ENCODE measurements at places on chromosomes 12 and 14.

GRCh38 chr12:43306066-43306465, 245.9 kb downstream of the ADAMTS20 start:
- DNase-seq = no peak

- DNase-seq = peak; percentile 3
These were observed 159.8 kb downstream of the CACNA1C start for GRCh38 chr12:2212537-2212936.

- DNase-seq = no peak
These were observed 6.3 kb downstream of the KRT1 start for GRCh38 chr12:52673713-52674432.

DNA sequence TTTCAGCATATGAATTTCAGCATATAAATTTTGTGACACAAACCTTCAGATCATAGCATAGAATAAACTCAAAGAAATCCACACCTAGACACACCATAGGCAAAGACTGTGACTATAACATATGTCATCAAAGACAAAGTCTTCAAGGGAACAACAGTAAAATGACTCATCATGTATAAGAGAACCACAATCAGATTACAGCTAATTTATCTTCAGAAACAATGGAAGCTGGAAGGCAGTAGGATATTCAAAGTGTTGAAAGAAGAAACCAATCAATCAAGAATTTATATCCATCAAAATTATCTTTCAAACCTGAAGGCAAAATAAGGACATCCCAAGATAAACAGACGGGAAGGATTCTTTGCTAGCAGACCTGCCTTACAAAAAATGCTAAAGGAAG, 29.0 kb downstream of the DLK1 start:
- DNase-seq = no peak

DNA sequence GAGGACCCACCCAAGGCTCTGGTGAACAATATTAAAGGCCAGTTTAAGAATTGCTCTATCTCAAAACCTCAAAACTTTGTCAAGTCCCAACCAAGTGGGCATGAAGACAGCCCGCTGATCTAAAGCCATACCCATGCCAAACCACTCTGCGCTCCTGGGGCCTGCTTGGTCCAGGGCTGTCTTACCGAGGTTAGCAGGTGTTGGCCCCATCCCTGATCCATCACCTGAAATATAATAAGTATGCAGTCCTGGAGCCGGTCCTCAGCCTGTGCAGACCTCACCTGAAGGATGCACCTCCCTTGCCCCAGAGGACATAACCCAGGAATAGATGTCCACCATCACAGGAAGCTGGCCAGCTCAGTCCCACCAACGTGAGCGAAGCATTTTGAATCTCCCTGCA, 198.3 kb upstream of the FKBP4 start:
- DNase-seq = no peak

- no peak for DNase-seq
These were observed 21.8 kb upstream of the GXYLT1 start for GRCh38 chr12:42166501-42166900.

DNA sequence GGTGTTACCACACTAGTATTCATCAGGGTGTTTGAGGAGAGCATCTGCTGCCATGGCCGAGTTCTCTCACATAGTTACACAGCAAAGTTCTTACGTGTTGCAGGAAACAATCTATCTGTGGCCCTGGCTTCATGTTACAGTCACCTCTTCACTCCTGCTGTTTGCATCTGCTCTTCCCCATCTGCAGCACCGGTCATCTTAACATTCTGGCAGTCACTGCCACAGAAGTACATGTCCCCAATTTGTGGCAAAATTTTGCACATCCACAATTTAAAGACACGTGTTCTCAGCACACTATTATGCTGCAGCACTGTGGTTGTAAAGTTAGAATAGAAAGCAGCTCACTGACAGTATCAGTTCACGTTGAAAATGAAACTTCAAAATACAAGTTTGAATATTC, 23.2 kb downstream of the MAPK1IP1L start:
- no peak for DNase-seq

DNA sequence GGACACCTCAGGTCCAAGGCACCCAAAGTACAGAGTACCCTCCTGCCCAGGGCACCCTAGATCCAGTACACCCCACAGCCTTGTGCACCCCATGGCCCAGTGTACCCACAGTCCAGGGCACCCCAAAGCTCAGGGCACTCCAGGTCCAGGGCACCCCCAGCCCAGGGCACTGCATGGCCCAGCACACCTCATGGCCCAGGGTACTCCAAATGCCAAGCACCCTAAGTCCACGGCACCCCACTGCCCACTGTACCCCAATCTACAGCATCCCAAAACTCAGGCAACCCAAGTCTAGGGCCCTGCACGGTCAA, 6.0 kb downstream of the JAG2 start:
- DNase-seq = no peak

DNA sequence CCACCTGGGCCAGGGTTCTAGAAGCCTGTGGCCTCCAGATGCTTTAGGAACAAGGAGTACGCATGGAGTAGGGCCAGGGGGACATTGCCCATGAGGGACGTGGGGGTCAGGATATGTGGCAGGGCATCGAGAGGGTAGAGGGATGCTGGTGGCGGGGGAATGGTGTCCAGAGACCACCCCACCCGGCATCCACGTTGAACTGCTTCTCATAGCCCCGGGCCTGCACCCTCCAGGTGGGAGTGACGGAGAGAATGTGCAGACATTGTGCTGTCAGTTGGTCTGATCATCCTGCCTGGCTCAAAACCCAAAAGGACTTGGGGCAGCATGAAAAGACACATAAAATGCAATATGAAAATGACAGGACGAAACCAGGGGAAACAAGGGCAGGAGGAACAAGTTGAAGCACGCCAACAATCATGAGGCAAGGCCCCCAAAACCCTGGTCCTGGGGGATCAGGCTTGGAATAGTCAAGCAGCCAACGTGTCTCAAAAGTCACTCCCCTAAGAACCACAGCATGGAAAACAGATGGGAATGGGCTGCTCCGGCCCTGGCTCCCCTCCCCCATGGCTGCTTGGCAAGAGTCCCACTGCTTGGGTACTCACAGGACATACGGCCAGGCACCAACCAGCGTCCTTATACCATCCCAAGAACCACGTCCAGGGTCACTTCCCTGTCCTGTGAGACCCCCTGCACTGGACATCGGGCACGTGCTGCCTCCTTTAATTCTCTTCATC, 117.9 kb downstream of the DICER1 start:
- DNase-seq = peak; percentile 35

DNA sequence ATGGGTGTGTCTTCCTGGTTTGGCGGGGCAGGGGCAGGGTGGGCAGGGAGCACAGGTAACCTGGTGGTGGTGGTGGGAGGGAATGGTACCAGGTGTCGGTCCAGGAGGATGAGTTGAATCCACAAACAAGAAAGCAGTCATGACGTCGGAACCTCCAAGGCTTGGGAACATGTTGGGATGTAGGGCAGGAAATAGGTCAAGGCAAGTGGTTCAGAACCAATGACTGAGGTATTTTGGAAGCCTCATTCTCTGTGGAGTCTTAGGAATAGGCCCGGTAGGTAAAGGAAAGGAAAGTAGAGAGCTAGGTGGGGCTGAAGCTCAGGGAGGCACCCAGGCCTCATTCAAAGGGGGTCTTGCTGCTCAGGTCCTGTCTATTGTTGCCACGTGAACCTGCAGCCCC, 39.1 kb upstream of the TMED10 start:
- no peak for DNase-seq

DNA sequence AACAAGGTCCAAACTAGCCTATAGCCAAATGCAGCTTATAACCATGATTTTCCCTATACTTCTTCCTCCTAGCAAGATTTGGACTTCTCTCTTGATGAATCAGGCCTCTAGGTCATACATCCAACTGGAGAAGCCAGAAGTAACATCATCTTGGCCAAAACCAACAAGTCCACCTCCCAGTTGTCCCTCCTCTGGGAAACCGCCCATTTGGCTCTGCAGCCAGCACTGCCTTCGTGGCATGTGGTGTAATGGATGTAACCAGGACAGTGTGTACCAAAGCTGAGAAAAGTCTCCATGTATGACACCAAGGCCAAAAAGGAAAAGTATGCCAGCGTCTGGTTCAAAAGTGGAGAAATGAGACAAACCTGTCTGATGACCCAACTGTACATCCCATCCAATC, 59.3 kb upstream of the VASH1 start:
- DNase-seq = peak; percentile 97

GRCh38 chr14:37145395-37145794, 27.0 kb downstream of the SLC25A21 start:
- DNase-seq = no peak

DNA sequence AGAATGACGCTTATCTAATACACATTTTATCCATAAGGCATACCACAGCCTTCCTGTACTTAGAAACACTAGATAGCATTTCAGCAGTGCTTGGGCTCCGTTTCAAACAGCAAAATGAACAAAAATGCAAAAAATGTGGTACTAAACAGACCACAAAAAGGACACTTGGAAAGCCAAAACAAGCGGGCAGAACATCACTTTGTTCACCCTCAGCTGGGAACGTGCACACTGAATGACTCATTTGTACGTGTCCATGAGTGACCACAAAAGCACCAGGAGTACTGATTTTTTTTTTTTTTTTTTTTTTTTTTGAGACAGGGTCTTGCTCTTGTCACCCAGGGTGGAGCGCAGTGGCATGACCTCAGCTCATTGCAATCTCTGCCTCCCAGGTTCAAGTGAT, 8.9 kb upstream of the FOXN3 start:
- DNase-seq = no peak

GRCh38 chr14:56059054-56059453, 59.2 kb upstream of the PELI2 start:
- DNase-seq = no peak

DNA sequence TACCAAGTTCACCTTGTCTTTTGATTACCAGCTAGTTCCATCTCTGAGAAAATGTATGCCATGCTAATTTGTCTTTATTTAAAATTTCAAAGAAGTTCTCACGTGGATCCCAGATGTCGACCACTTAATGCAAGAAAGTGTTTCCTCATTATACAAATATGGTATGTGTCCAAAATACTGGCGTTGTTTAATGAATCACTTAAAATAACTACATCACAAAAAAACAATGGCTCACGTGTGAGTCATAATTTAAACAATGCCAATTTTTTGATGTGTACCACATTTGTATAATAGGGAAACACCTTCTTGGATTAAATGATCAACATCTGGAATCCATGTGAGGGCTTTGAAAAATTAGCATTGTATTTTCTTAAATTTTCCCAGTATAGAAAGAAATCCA, 40.8 kb downstream of the DBX2 start:
- DNase-seq = no peak

GRCh38 chr12:22409377-22410164, 75.1 kb upstream of the ST8SIA1 start:
- DNase-seq = no peak

DNA sequence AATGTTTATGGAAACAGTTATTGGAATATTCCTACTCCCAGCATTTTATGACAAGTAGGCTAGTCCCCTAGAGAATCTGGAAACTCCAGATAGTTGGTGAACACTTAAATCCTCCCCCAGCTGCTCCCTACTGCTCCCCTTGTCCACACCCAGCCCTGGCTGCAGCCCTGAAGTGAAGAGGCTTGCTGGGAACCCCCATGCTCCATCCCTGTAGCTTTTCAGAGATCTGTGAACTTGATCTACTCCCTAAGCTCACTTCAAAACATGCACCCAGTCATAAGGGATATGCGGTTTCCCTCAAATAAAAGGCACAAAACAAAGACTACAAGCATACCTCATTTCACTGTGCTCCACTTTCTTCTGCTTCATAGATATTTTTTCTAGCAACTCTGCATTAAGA, 33.2 kb downstream of the EGLN3 start:
- DNase-seq = no peak

DNA sequence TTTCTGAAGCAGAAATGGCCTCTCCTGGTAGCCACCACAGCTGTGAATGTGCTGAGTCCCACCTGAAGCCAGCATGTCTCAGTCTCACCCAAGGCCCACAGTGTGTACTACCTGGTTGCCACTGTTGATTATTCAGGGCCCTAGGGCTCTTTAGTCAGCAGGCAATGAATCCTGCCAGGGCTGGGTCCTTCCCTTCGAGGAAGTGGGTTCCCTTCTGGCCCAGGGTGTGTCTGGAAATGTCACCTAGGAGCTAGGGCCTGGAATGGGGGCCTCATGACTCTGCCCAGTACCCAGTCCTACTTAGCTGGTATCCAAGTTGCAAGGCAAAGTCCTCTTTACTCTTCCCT, 207.4 kb downstream of the SYNE2 start:
- no peak for DNase-seq
